ENCODE measurements at places on chromosomes 11 and 22.

DNA sequence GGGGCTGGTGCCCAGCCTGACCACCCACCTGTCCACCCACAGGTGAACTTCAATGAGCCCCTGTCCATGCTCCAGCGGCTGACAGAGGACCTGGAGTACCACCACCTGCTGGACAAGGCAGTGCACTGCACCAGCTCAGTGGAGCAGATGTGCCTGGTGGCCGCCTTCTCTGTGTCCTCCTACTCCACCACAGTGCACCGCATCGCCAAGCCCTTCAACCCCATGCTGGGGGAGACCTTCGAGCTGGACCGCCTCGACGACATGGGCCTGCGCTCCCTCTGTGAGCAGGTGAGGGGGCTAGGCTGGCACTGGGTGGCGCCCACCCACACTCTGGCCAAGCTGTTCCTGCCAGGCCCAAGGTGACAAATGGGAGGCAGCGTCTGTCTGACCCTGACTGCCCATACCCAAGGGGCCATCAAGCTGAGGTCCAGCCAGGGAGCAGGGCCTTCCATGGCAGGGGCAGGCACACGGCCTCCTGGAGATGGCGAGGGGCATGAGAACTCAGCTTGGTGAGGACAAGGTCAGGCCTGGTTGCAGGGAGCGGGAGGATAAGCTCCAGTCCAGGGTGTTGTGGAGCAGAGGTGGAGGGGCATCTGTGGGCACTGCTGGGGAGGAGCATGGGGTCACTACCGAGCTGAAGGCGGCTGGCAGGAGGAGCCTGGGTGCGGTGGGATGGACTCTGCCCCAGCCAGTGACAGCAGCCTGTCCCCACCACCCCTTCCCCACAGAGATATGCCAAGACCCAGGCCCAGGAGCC, 77.7 kb downstream of the MORC2 start:
- peak; percentile 25 for DNase-seq

- DNase-seq = no peak
Measured at GRCh38 chr11:66291706-66292542, at the start of gene TMEM151A. Gene TMEM151A (plus strand): TSS chr11:66291894. CDS start chr11:66292014, 120 bp downstream.

DNA sequence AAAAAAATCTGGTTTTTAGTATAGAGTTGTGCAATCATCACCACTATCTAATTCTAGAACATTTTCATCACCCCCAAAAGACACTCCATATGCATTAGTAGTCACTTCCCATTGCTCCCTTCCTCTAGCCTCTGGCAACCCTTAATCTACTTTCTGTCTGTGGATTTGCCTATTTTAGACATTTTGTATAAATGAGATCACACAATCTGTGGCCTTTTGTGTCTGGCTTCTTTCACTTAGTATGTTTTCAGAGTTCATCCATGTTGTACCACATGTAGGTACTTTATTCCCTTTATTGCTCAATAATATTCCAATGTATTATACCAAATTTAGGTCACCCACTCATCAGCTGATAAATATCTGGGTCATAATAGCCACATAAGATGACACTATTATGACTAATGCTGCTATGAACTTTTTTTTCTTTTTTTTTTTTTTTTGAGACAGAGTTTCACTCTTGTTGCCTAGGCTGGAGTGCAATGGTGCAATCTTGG, 67.5 kb upstream of the SCUBE2 start:
- DNase-seq = no peak

GRCh38 chr11:44741976-44742375, 15.2 kb downstream of the TSPAN18 start:
- no peak for DNase-seq

DNA sequence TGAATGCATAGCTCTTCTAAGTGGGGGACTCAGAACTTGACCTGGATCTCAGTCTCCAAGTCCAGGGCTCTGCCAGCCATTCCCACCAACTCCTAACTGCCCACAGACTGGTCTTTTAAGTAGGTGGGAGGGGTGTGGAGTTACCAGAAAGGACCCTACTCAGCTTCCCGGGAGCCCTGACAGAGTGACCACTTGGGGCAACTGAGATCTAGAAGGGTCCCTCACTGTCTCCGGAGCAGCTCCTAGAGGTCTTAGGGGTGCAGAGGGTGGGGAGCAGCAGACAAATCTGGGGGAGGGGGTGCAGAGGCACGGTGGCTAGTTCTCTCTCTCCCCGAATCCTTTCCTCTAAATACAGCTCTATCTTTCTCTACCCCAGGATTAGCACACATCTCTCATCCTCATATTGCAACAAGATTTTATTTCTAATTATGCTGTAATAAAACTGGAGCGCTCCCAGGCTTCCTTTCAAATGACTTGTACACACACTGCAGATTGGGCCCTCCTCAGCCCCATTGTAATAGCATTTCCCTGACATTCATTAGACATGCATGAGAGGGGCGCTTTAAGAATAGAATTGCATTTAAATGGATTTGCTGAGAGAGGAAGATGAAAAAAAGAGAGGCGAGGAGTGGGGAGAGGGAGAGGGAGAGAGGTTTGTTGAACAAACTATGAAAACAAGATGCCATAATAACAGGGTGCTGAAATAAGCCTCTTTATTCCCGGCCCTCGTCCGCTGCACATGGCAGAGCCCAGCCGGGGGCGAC, 219.0 kb downstream of the CEP164 start:
- DNase-seq = no peak

DNA sequence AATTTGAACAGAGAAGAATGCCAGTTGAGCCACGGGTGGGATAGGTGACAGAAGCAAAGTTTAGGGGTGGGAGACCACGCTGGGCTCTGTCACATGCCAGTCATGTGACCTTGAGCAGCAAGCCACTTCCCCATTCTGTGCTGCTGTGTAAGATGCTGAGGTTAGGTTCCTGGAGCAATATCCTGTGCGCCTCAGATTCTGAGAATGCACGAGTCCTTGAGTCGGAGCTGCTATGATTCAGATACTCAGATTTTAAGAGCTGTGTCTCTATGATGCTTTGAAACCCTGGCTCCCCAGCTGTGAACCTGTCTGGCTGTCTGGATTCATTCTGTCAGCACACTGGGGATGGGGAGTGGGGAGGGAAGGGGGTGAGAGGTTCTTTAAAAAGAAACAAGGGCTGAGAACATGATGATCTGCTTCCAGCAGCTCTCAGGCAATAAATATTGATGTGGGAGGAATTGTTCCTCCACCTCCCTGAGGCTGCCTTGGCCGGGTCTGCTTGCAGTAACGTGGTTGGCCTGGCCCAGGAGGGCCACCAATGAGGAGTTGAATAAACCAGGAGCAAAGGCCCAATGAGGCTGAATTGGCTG, 24.0 kb downstream of the SLCO2B1 start:
- no peak for DNase-seq

DNA sequence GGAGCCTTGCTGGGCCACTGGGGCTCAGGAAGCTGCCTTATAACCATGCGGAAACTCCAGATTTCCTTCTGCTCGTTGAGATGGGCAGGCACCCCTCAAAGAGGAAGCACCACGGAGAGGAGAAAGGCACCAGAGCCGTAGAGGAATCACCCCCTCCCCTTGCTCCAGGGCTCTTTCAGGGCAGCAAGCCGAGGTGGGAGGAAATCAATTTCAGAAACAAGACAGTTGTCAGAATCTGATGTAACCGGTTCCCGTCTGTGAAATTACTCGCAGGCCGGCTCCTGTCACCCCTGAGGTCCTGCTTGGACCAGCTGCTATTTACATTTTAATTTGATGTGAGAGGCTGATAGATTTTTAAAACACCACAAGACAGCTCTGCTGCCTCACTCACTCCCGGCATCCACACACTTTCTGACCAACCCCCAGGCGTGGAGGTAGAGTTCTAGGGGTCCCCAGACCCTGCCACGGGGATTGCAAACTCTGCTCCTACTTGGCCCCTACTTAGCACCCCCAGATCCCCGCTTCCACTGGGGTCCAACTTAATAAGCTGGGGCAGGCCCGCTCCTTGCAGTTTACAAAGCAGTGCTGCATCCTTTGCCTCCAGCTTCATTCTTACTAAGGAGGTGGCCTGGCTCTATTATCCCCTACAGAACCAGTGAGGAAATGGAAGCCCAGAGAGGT, 162.5 kb downstream of the CEP164 start:
- DNase-seq = no peak

DNA sequence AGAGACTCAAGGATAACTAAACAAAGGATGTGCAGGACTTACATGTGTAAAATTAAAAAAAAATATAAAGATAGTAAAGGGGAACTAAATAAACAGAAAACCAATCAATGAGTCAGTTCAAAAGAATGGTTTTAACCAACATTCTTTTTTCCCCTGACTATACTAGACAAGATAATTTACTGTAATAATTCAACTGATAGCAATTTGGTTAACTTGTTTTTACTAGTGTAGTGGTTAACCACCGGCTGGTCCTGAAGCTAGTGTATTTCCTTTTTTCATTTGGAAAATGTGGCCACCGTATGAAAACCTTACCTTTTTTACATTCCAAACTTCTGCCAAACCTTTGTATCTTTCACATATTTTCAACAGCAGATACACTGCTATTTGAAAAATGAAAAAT, 123.1 kb downstream of the ARHGAP42 start:
- DNase-seq = no peak

DNA sequence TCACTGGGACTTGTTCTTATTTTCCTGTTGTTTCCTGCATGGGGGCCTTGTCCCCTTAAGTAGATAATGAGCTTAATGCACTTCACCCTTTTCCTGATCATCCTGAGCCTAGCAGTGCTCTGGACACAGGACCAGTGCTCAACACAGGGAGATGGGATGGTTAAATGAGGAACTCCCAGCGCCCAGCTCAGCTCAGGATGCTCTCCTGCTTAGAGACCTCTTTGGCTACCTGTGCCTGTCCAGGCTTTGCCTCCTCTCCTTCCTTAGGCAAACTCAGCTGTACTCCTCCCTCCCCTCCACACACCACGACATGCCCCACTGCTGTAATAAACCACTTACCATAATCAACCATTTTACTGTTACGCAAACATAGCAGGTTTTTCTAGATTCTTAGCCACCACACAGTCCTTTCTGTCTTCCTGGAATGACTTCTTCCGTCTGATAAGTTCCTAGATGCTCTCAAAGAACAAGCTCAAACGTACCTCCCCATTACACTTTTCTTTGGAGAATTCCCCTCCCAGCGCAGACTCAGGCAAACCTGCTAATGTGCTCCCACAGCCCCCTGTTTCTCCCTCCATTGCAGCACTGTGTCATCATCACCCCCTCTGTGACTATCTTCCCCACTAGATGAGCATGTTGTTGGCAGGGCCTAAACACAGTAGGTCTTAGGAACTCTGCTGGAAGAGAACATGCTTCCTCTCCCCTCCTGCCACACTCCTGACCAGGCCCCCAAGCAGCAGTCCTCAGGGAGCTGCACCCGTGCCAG, 113.6 kb downstream of the MICAL2 start:
- no peak for DNase-seq

DNA sequence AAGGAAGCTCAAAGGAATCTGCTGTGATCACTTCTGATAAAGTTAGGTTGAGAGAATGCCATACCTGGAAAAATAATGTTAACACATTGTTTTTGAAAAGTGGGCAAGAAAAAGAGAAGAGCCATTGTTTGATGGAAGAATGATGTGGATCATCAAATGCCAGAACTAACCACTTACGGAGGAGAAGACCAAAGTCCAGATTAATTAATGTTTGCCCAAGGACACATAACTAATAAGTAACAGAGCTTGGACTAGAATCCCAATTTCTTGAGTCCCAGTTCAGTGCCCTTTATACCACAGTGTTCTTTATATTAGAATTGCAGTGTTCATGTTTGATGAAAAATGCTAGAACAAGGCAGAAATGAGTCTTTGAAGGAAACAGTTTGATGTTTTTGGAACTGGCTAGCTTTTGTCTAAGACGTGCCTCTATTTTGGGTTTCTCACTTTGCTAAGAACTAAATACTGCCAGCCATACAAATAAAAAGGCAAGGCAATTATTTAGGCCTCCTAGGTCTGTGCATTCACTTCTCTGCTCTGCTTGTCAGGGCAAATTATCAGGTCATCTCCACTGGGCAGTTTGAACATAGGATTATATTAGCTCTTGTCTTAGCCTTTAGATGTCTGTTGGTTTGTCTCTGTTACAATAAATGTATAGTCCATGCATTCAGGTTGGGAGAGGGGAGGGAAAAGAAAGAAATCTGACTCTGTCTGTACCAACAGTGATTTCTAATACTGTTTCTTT, 72.3 kb downstream of the TRIM44 start:
- DNase-seq = no peak

- DNase-seq = no peak
Measured at GRCh38 chr11:122100037-122100755, 15.8 kb downstream of the BLID start.

DNA sequence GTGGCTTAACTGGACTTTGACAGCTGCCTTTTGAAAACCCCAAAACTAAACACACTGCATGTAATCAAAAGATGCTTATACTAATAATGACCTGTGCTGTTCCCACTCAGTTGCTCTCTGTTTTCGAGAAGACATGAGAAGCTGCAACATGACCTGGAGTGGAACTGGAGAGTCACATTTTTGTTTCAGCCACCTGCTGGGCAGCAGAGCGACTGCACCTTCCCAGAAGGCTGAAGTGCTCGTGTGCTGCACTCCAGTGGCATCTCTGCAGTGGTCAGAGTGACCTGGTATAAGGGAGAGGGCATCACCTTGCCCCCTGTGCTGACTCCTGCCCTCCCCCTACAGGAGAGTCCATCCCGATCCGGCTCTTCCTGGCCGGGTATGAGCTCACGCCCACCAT, 8.6 kb downstream of the THYN1 start:
- DNase-seq = no peak

GRCh38 chr22:39133871-39134270, 18.6 kb downstream of the CBX7 start:
- DNase-seq = no peak

GRCh38 chr22:25078591-25078990, 121.1 kb upstream of the CRYBB3 start:
- DNase-seq = no peak

- no peak for DNase-seq
Measured at GRCh38 chr11:6233984-6234386, 451 bp downstream of the FHIP1B start.

- no peak for DNase-seq
Measured at GRCh38 chr11:58301576-58301975, 33.5 kb upstream of the OR10W1 start.

- no peak for DNase-seq
Measured at GRCh38 chr11:79949574-79949973, 508.7 kb upstream of the TENM4 start.

- no peak for DNase-seq
Measured at GRCh38 chr11:17558916-17559315, 11.9 kb downstream of the OTOG start.

GRCh38 chr22:45628515-45628914, 43.1 kb upstream of the ATXN10 start:
- no peak for DNase-seq

DNA sequence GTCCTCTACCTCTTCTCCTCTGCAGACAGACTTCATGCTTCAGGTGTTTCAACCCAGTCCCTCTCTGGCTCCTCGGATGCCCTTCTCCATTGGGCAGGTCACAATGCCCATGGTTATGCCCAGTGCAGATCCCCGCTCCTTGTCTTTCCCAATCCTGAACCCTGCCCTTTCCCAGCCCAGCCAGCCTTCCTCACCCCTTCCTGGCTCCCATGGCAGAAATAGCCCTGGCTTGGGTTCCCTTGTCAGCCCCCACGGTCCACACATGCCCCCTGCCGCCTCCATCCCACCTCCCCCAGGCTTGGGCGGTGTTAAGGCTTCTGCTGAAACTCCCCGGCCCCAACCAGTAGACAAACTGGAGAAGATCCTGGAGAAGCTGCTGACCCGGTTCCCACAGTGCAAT, 9.3 kb upstream of the BACE1-AS start:
- no peak for DNase-seq

Data from stimulated activated CD4-positive, alpha-beta T cell treated with anti-CD3 and anti-CD28 coated beads, Interleukin-4, amount 100 ng/mL, for 48 hours (primary cell).